Kasumi-1 (cell line): ENCODE measurements at places on chromosomes 1 and 21.

- DNase-seq: no peak
Measured at GRCh38 chr1:228083871-228084278, 1.4 kb downstream of the ARF1 start.

DNA sequence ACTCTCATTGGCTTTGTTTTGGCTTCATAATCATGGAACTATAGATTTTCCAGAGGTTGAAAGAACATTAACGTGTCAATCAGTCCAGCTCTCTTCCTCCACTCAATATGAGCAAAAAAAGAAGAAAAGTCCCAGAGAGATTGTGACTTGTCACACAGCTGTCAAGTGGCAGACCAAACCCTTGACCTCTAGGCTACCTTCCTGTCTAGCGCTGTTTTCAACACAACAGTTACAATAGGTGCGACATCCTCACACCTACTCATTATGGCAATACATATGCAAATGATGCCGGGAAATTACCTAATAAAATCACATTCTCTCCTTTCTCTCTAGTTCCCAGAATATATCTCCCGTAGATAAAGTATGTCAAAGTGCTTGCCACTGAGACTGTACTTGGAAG lies 1.1 kb downstream of the WARS2 start:
- DNase-seq: no peak

DNA sequence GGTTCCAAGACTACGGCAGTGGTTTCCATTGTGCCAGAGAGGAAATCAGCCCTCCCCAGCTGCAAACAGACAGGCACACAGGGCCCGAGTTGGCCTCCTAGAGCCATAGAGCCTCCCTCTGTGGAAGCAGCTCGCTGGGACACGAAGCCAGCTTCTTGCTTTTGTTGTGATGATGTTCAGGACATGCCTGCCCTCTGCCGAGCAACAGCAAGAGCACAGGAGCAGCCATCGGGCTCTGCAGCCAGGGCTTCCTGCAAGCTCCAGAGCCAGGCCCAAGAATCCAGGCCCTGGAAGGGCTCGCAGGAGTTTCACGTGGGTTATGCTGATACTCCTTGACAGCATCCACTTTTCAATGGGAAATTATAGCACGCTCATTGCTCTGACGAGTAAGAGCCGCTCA lies 18.5 kb downstream of the NPHP4 start:
- DNase-seq: no peak

DNA sequence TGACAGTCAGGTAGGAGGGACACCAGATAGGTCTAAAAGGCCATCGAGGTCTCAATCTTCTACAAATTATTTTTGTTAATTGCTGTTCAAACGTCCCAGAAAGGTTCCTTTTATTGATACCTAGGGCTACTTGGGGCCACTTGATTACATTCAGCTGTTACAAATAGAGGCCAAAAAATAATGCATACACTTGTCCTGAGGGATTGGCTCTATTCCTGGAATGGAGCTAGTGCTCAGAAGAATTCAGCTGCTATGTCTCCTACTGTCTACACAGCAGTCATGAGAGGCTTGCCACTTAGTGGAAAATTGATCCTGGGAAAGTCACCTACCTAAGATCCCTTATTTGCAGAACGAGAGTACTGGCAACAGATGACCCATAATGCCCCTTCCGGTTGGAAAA lies 498.3 kb downstream of the ADGRL2 start:
- no peak for DNase-seq

DNA sequence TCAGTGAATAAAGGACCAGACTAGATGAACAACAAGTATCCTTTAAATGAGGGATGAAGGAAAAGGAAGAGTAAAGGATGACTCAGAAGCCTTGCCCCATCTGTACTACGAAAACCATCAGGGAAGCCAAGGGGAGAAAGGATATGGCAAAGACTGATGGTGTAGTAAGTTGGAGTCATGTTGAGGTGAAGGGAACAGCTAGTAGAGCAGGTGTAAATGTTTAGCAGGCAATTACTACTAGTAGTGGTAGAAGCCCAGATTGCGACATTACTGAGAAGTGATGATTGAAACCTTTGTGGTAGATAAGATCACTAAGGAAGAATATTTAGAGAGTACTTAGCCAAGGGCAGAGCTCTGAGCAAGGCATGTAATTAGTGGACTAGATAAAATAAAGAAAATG lies 84.0 kb downstream of the PHTF1 start:
- no peak for DNase-seq

DNA sequence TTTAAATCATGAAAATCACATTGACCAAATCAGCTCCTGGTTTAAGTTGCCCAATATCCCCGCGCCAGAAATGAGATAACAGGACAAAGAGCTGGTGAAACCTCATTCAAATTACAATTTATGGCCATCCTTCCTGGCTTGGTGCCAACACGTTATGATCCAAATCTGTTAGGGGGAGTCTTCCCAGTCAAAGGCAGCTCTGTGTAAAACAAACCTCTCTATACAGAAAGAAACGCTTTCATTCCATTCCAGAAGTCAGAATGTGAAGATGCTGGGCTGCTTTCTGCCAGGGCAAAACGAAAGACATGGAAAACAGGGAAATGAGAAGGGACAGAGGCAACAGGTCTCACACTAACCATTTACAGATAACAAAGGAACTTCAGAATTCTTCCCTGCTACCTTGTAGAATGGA lies 53.5 kb upstream of the TIAM1 start:
- DNase-seq: no peak

- no peak for DNase-seq
Measured at GRCh38 chr1:25091658-25092057, 140.6 kb downstream of the SYF2 start.

DNA sequence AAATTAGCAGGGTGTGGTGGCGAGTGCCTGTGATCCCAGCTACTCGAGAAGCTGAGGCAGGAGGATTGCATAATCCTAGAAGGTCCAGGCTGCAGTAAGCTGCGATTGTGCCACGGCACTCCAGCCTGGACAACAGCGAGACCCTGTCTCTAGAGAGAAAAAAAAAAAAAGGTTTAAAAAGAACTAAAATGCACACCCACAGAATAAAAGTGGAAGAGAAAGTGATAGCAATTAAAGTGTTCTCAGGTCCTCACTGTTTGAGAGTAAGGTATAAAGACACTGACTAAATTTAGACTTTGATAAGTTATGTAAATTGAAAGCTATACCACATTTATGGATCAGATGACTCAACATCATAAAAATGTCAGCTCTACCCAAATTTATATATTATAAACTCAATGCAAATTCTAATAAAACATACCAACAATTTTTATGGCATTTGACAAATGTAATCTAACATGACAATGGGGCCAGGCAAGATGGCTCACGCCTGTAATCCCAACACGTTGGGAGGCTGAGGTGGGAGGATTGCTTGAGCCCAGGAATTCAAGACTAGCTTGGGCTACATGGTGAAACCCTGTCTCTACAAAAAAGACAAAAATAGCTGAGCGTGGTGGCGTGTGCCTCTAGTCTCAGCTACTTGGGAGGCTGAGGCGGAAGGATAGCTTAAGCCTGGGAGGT lies 11.8 kb downstream of the ZBTB17 start:
- no peak for DNase-seq

DNA sequence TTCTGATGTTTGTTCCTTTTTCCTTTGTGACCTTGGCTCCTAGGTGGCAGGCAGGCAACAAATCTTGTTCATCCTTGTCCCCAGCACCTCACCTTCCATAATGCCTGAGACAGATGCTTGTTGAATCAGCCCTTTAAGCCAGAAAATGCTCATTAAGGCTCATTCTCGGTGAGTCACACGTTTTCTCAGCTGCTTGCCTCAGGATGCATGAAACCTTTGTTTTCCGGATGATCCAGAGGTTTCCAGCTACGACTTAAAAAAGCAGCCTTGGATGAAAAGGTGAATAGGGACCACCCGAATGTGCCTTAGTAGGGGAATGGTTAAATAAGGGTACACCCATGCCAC lies 4.6 kb upstream of the ATP13A2 start:
- no peak for DNase-seq

DNA sequence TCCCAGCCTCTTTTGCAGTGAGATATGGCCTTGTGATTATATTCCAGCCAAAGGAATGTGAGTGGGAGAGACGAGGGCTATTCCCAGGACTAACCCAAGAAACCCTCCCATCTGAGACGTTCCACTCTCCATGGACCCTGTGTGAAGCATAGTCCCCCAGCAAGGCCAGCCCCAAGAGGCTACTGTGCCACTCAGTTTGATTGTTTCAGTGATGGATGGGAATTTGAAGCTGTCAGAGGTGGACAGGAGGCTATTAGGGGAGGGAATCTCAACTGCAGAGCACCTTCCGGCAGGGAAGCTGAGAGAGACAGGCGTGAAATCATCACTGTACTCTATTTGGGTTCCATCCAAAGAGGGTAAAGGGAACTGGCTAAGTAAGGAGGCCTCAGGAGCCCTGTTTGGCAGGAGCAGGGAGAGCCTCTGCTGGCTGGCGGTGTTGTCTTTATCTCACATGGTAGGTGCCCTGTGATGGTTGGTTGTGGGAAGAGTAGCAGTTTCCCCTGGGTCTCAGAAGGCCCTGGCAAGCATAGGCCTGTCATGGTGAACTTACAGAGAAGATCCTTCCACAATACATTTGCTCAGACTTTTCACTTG lies 3.4 kb upstream of the TEX35 start:
- DNase-seq: no peak

- no peak for DNase-seq
Measured at GRCh38 chr1:39988618-39989343, 33.8 kb downstream of the MFSD2A start.

DNA sequence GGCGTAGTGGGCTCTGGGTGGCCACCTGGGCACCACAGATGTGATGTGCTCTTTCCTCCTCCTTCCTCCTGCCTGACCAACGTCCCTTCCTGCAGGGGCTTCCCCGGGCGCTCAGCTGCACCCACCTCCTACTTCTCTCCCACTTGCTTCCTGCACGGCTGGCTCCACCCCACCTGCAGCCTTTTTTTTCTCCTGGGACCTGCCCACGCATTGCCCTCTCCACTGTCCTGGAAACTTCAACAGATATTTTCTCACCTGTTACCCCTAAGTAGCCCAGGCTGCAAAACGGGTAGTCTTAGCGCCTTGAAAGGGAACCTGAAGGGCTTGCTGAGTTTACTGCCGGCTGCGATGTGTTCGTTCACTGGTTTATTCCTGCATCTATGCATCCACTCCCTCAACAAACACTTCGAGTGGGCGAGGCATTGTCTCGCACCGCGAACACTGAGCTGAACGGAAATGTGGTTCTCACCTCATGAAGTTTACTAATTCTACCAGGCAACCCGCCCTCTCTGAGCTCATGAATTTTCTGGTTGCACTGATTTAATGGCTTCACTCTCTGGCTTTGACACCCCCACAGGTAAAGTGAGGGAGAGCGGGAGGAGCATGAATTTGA lies 23.6 kb downstream of the ZBTB18 start:
- DNase-seq: no peak

DNA sequence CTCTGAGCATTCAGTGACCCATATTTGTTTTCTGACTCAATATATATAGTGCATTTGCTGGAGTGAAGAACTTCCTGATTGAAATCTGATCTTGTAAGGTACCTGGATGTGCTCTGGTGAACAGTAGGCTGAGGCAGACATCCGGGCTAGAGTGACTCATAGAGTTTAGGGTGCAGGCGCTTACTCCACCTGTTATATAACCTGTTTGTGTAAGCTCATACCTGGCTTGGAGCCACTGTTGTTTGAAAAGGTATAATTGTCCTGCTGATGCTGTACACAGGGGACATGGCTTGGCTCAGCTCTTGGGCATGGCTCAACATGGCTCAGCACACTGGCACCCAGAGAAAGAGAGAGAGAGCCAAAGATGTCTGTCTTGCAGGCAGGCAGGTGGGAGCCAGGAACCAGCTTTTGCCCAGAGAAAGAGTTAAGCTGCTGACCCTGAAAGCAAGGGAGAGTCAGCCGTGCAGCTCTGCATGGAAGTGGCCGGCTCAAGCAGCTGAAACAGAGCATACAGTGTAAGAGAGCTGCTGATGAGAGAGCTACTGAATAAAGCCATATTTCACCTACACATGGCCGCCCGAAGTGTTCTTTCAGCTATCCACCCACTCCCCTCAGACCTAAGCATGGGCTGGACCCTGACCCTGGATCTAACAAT lies 43.2 kb downstream of the GJA5 start:
- no peak for DNase-seq

DNA sequence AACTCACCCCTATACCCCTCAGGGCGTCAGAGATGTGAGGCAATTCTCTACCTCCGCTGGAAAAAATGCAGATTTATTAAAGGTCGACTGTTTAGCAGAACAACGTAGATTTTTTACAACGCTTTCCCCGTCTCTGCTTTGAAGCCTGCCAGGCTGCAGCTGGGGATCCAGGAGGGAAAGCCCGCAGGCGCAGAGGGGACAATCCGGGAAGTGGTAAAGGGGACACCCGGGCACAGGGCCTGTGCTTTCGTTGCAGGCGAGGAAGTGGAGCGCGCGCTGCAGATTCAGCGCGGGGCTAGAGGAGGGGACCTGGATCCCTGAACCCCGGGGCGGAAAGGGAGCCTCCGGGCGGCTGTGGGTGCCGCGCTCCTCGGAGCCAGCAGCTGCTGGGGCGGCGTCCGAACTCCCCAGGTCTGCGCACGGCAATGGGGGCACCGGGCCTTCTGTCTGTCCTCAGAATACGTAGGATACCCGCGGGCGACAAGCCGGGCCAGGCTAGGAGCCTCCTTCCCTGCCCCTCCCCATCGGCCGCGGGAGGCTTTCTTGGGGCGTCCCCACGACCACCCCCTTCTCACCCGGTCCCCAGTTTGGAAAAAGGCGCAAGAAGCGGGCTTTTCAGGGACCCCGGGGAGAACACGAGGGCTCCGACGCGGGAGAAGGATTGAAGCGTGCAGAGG lies 5.5 kb downstream of the SIM2 start:
- no peak for DNase-seq

DNA sequence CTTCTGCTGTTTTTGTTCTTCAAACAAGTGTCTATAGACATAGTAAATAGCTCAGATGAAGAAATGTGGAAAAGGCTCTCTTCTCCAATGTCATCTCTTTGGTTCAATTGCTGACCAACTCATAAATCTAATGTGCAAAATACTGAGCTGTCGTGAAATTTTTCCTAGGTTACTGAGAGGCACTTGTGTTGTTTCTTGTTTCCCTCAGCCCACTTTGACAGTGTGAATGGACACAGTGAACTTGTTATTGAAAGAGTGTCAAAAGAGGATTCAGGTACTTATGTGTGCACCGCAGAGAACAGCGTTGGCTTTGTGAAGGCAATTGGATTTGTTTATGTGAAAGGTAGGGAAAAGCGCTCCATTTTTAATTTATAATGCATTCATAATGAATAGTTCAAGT lies 245.3 kb downstream of the TPR start:
- DNase-seq: no peak

GRCh38 chr21:33189237-33189636 lies 40.5 kb upstream of the IFNAR2 start:
- DNase-seq: no peak

GRCh38 chr1:62318320-62318755 lies 896 bp downstream of the KANK4 start:
- no peak for DNase-seq

- DNase-seq: no peak
Measured at GRCh38 chr1:206872139-206872538, 6.7 kb downstream of the IL20 start.
